ENCODE measurements at places on chromosomes 12 and 14.

- DNase-seq, result no peak
Measured at GRCh38 chr14:91872011-91872501, 4.7 kb upstream of the TC2N start.

- DNase-seq, result no peak
Measured at GRCh38 chr14:42719391-42719790, 1112.7 kb downstream of the LRFN5 start.

GRCh38 chr12:50618864-50619609 is 114.3 kb downstream of the DIP2B start:
- peak; percentile 76 for DNase-seq

DNA sequence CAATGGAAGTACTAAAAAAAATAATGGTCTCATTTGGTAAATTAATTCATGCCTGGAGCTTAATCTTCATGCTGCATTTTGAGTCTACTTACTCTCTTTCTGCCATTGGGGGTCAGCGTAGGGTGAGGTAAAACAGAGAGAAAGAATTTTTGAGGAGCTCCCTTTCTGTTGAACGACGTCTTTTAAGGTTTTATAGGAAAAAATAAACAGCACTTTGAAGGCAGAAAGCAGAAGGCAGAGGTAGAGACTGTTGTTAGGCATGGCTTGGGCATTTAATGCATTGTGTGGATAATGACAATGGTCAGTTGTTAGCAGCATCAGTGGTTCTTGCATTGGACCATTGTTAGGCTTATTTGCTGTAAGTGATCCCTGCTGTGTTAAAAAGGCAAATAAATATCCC is 557.2 kb upstream of the STXBP6 start:
- no peak for DNase-seq

DNA sequence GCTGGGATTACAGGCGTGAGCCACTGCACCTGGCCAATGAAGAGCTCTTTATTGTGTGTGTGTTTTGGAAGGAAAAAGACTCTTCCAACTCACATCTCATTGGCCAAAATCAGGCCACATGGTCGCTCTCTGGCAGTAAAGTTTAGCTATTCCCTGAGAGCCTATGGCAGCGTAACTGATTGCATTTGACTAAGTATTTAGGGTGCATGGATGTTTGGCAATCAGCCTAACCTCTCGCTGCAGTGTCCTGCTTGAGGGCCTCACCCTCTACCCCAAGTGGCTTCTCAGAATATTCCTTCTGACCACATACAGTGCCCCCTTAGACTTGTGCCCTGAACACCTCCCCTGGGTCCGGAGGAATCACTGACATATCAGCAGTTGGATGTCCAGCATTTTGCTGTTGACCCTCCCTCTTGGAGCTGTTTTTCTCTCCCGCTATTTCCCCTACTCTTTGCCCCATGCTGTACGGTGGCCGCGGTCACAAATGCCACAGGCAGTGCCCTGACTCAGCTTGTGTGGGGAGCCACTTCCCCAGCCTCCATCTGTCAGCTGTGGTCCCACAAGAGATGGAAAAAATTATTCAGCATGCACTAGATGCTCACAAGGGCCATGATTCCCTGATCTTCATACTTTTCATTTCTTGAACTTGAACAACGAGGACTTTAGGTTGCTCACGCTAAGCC is 9.5 kb downstream of the PHETA1 start:
- DNase-seq, result peak; percentile 36

GRCh38 chr12:105819549-105819948 is 319.2 kb downstream of the NUAK1 start:
- no peak for DNase-seq

DNA sequence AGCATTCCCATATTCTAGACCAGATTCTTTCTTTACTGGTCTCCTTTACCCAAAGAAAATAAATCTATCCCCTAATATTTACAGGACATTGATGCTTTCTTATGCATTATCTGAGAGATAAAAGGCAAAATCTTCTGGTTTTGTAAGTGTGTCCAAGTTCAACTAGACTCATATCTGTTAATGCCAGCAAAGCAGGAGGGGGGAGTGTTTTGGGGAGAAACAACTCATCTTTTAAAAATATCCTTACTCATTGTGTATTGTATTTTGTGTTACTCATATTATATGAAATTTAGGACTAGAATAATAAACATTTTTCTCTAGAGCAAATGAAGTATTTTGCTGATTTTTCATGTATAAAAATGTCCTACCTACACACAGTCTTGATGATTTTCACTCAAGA is 54.8 kb downstream of the SAMD4A start:
- DNase-seq, result peak; percentile 58

DNA sequence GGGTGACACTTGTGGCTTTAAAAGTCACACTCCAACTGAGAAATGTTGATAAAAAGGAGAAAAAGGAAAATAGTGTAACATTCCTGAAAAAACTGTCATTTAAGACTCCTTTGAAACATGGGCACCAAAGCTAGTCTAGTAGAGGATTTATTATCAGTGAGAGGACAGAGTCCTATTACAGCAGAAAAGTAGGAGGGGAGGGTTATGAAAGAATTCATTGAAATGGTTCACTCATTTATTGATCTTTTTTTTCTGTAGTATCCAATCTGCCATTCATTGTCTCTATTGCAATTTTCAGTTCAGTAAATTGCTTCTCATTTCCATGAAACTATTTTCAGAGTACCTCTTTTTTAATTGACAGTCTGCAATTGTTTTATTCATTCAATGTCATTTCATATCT is 25.4 kb downstream of the PPM1A start:
- no peak for DNase-seq

DNA sequence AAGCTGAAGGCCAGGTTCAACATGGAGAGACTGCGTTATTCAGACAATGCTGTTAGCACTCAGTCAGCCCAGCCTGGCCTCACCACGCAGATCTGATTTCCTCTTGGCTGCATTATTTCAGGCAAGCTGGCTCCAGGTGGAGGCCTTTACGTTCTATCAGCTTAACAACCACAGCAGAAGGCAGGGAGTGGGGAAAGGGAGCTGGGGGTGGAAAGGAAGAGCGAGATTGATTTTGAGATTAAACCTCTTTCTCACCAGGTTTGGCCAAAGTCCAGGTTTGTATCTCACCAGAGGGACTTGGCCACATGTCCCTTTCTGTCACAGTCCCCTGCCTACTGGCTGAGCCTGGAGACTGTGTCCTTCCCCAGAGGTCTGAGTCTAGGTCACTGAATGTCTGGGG is 543.7 kb upstream of the TMEM132C start:
- no peak for DNase-seq

- no peak for DNase-seq
Measured at GRCh38 chr12:89544022-89544421, 18.2 kb upstream of the POC1B start.

DNA sequence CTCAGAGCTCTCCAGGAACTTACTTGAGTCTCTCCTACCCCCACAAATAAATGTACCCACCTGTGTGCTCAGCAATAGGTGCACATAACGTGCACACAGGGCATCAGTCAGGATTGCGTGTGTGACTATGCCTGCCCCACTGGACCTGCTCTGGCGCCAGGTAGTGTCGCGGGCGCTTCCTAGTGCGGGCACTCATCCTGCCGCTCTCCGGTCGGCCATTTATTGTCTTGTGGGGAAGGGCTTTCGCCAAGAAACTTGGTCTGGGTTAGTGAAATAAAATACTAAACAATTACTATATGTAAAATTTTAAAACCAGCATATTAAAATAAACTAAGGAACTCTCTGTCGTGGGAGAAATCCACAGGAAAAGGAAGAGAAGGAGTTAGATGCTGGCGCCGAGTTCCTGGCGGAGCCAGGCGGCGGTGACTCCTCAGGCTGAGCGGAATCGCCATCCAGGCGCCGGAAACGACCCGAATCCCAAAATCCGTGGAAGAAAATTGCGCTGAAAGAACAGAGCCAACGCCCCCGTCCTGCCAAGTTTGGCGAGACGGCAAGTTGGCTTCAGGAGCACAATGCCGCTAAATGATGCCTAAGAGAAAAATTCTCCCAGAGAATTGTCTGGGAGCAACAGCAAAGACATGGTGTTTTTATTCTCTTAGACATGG is 7.9 kb upstream of the HOXC13 start:
- DNase-seq, result no peak

DNA sequence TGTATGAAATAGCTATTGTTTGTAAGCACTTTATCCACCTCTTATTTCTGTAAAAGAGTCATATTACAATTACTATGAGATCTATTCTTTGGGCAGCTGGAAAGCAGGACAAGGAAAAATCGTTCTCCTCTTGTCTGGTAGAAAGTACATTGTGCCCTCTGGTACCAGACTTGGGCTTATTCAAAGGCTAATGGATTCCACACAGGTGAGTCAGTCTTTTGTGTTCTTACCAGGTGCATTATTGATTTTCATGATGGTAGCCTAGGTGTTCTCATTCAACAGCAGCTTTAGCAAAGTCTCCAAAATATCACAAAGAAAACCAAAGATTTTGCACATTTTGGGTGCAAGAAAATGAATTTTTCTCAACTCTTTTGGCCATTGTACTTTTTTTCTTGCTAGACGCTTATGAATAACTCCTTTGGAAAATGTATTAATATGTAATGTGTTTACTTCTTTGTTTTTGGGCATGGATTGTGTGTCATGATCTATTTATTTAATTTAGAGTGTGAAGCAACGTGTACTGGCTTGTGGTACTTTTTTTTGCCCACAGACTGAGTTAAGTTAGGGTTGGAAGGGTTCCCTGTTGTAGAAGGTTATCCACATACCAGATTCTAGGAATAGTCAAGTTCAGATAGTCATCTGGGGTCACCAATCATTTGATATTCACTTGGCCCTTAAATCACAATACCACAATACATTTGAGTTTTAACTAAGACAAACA is 26.2 kb downstream of the MNAT1 start:
- no peak for DNase-seq

GRCh38 chr14:102442241-102443211 is 67.0 kb downstream of the ANKRD9 start:
- no peak for DNase-seq

- DNase-seq, result no peak
Measured at GRCh38 chr12:115008929-115009328, 325.0 kb upstream of the TBX3 start.

GRCh38 chr14:29558516-29558915 is 369.1 kb downstream of the PRKD1 start:
- DNase-seq, result peak; percentile 82

- DNase-seq, result no peak
Measured at GRCh38 chr12:84492351-84492883, 420.2 kb downstream of the SLC6A15 start.

GRCh38 chr12:42541965-42542364 is 47.6 kb downstream of the PRICKLE1 start:
- DNase-seq, result no peak

GRCh38 chr14:32013083-32013482 is 64.0 kb upstream of the ARHGAP5 start:
- DNase-seq, result no peak

GRCh38 chr14:90593254-90594040 is 196.6 kb downstream of the CALM1 start:
- no peak for DNase-seq

GRCh38 chr12:53320352-53321195 is 836 bp downstream of the AAAS start:
- DNase-seq, result no peak

DNA sequence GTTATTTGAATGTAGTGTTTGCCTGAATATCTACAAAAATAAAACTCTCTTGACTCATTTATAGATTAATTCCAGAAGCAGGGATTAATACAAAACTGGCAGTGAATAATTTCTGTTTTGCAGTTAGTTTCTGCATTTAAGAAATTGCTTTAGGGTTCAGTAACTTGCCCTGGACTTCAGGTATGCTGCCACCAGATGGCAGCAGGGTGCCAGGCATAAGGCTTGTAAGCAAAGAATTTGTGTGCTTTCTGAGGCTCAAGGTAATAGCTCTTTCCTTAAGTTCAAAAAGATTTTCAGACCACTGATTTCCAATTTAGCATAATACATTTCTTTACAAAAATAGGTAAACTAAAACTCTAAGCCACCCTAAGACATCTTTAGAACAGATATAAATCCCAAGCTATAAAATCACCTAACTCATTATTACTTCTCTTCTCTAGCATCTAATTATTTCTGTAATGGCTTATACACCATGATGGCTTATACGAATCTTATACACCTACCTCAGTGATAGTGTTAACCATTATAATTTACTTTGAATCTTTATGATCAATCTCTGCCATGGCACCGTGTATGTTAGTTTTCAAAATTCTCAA is 398.3 kb downstream of the APAF1 start:
- DNase-seq, result peak; percentile 55

DNA sequence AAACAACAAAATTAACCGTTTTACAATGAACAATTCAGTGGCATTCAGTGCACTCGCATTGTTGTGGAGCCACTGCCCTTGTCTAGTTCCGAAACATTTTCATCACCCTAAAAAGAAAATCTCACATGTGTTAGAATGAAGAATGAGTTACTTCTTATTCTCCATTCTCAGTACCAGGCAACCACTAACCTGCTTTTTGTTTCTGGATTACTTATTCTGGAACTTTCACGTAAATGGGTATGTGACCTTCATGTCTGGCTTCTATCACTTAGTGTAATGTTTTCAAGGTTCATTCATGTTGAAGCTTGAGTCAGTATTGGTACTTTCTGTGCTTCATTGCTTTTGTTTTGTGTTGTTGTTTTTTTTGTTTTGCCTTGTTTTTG is 15.6 kb downstream of the RCOR1 start:
- DNase-seq, result no peak

GRCh38 chr12:89959179-89959578 is 250.5 kb upstream of the ATP2B1 start:
- DNase-seq, result peak; percentile 80

DNA sequence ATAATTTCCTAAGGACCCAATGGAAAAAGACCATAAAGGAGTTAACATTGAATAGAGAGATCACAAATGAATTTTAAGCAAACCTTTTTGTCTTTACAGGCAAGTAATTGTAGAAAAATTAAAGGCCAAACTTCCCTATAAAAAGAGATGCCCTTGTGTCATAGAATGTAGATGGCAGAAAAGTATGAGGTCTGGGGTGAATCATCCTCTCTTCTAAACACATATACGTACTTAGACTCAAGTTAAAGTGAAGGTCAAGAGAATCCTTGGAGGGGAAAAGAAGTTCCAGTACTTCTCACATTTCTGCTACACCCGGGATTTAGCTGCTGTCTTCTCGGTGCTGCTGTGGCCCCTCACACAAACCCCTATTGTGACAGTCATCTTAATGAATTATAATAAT is 116.2 kb upstream of the ARID2 start:
- DNase-seq, result peak; percentile 78

- peak; percentile 58 for DNase-seq
Measured at GRCh38 chr12:1575408-1576401, 18.7 kb downstream of the FBXL14 start.

- DNase-seq, result peak; percentile 55
Measured at GRCh38 chr12:12349711-12350665, at the start of gene MANSC1. Gene MANSC1, minus strand, starts transcription at chr12:12350242. Its CDS starts 6,928 bp downstream, at chr12:12343314.
